ENCODE measurements at places on chromosomes 16 and 17. TPM values are rescaled to one million over a fixed set of nuclear protein-coding genes. Genes with fewer than 3 reads are reported as not detected.

DNA sequence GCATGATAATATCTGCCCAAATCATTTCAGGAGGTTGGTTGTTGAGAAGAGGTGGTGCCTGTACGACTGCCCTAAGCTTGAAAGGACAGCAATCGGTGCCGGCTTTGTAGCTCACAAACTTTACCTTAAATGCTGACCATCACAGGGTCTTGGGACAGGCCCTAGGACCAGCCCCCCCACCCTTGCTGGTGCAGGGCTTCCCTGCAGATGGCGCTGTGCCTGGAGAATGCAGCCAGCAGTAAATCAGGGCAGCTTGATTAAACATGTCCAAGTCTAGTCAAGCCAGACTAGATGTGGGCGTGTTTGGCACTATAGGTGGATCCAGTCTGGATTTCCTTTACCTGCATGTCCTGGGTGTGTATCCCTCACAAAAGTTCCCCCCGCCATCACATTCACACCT lies 135.5 kb upstream of the CRHR1 start:
- H3K27me3 ChIP-seq: no peaks in the 10 kb centered on the region
- H3K4me3 ChIP-seq: no peak overlapping the region
- DNase-seq: no peak
- H3K27ac ChIP-seq: no peak overlapping the region
- H3K4me1 ChIP-seq: no peaks in the 10 kb centered on the region

- H3K4me3 ChIP-seq: no peak overlapping the region
- H3K27ac ChIP-seq: no peak overlapping the region
- peaks cover 31% of the 10 kb centered on the region for H3K4me1 ChIP-seq
- no peak for DNase-seq
- no peaks in the 10 kb centered on the region for H3K27me3 ChIP-seq
Observed at GRCh38 chr16:81482329-81483063, 37.9 kb downstream of the CMIP start.

TBC1D26 gene
- total RNA-seq: not detected

- no peak for DNase-seq
- H3K4me1 ChIP-seq: no peaks in the 10 kb centered on the region
- H3K4me3 ChIP-seq: no peak overlapping the region
- no peak overlapping the region for H3K27ac ChIP-seq
Observed at GRCh38 chr16:974611-975261, 4.0 kb upstream of the LMF1 start.

ZNF205 gene
- total RNA-seq: 14.6 TPM

- peaks cover 28% of the 10 kb centered on the region for H3K4me1 ChIP-seq
- DNase-seq: peak; percentile 17
- no peaks in the 10 kb centered on the region for H3K27me3 ChIP-seq
- no peak overlapping the region for H3K4me3 ChIP-seq
Observed at GRCh38 chr16:69477546-69477945, 53.1 kb downstream of the CYB5B start.

GLP2R gene
- not detected for total RNA-seq

DNA sequence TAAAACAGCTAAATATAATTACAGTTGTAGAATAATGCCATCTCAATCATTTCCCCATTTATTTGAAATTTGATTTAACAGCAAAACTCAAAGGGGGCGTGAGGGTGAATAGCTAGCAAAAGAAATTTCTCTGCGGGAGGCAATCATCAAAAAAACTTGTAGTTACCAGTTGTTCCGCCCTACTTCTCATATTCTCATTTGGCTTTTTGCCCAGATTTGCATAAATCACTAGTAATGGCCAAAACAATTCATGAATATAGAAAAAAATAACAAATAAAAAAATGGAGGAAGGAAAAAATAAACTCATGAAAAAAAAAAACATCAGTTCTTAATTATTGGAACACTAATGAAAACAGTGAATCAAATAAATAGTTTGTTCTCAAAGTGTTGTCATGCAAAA lies 722.6 kb upstream of the KIF2B start:
- no peak overlapping the region for H3K27ac ChIP-seq
- no peak overlapping the region for H3K4me3 ChIP-seq
- DNase-seq: no peak
- no peaks in the 10 kb centered on the region for H3K4me1 ChIP-seq
- no peaks in the 10 kb centered on the region for H3K27me3 ChIP-seq

DNA sequence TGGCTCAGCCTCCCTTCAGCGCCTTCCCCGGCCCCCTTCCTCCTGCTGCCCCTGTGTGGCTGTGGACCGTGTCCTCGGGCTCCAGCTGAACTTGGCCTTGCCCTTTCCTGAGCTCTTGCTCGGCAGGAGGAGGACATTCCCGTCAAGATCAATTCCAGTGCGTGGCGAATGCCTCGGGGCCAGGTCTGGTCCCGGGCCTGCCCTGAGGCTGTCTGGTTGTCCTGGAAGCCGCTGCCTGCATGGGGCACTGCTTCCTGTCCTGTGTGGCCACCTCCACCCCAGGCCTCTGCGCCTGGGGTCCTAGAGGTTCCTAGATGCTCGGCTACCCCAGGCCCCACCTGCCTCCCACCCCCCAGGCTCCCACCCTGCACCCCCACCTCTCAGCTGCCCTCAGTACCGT lies 12.8 kb downstream of the BAHCC1 start:
- no peaks in the 10 kb centered on the region for H3K27me3 ChIP-seq
- H3K4me1 ChIP-seq: peaks cover 18% of the 10 kb centered on the region
- H3K4me3 ChIP-seq: no peak overlapping the region
- no peaks in the 10 kb centered on the region for H3K36me3 ChIP-seq
- DNase-seq: no peak
